ENCODE measurements at places on chromosomes 13 and 19.

GRCh38 chr19:37997911-37998344 is 90.9 kb downstream of the SIPA1L3 start:
- DNase-seq: no peak

DNA sequence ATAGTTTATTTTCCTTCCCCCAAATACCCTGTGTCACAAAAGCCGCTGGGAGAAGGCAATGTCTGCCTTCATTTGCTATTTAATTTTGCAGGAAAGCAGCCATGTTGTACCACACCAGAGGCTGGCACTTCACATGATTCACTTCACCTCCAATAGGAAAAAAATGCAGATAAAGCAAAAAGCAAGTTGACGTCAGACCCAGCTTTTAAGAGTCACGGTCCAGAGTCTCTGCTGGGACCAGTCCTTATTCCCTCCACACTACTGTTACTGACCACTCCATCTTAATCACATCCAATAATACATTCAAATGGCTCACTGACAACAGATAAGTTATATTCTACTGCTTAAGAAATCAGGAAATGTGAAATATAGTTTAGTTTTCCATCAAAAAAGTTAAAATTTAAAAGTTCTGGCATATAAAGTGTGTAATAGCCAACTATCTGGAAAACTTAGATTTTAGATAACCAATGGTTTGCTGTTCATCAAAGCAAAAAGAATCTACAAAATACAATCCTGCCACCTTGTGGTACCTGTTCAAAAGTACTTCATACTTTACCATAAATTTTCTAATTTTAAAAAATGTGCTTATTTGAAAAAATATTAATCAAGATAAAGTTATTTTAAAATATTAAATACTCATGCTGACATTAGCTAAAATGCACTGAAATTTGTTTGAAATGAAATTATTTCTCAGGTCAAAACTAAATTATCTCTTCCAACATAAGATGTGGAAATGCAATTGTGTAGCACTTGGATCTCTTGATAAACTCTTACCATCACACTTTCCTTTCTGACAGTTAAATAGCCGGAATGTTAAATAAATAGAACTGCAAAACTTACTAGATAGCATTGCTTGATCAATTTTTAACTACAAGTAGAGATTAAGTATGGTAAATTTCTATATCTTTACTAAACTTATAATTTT is 97.3 kb downstream of the SERP2 start:
- no peak for DNase-seq

- DNase-seq: no peak
These were observed 975.5 kb downstream of the OLFM4 start for GRCh38 chr13:54004026-54004699.

- DNase-seq: no peak
These were observed 22.8 kb upstream of the ITM2B start for GRCh38 chr13:48210178-48210577.

GRCh38 chr19:6730153-6730804 is 7.1 kb downstream of the GPR108 start:
- DNase-seq: peak; percentile 69

DNA sequence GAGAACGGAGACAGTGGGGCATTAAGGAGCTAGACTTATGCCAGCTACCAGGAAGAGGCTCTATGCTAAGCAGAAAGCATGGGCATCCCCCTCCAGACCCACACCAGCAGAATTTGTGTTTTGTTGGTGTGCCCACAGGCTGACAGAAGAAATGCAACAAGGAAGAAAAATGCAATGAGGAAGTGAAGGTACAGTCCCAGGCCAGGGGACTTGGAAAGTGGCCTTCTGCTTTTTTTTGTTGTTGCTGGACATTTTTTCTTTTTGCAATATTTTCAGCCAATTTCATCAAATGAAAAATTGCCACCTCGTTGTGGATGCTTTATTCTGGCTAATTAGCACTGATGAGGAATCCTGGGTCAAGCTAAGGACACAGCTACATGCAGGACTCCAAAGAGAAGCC is 167.7 kb downstream of the TSHZ3 start:
- no peak for DNase-seq

DNA sequence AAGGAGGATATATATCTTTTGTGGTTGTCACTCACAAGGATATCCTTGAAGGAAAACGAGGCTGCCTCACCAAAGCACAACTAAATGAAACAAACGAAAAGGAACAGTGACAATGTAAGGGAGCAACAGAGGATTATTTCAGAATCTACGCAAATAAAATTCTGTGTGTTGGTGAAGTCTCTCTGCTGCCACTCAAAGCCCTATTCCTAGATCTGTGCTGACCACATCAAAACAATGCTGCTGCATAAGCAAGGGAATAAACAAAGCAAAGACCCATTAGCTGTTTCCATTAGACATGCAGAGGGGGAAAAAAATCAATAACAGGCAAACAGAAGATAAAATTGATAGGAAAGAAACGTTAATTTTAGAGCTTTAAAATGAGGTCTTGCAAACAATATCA is 204.4 kb downstream of the MZT1 start:
- no peak for DNase-seq

DNA sequence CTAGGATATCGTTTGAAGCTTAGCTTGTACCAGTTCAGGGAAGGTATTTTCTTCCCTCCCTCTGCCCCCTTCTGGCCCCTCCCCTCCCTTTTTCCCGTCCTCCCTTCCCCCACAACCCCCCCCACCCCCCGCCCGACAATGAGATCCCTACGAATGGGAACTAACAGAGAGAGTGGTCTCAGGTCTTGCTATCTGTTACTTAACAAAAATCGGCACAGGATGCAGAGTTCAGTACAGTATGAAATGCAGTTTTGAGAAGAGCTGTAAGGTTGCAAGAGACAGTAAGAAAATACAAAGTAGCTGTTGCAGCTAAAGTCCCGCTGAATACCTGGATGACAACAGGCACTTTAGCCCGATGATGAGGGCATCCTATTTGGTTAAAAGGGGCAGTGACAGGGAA is 3.1 kb upstream of the DACH1 start:
- DNase-seq: no peak

GRCh38 chr19:47357788-47358680 is 8.9 kb downstream of the DHX34 start:
- no peak for DNase-seq

GRCh38 chr13:34862311-34862710 is 79.8 kb upstream of the NBEA start:
- no peak for DNase-seq

DNA sequence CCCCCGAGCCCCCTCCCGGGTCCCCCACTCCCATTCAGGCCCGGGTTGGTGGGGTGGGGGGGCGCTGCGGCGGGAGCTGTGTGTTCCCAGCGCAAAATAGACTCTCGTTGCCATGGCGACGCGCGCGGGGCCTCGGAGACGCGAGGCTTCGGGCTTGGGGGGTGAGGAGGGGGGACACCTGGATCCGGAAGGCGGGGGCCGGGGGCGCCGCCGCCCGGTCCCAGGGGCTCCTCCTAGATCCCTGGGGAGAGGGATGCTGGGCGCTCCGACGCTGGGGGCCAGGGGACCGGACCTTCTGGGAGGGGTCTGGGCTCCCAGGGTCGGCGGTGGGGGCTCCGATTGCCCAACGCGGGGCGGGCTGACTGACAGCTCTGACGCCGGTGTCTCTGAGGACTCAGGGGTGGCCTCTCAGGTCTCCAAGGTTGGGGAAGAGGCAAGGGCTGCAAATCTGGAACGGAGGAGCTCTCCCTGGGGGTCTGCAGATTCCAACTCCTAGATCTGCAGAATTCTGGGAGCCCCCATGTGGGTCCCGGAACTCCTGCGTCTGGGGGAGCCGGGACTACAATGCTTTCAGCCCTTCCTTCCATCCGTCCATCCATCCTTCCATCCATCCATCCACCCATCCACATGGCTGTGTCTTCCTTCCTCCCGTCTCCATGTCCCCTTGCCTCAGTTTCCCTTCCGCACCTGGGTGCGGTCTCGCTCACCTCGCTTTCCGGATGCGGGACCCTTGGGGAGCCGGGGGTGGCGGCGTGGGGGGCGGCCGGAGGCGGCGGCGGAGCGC is 9.1 kb upstream of the SHISA7 start:
- DNase-seq: peak; percentile 78

DNA sequence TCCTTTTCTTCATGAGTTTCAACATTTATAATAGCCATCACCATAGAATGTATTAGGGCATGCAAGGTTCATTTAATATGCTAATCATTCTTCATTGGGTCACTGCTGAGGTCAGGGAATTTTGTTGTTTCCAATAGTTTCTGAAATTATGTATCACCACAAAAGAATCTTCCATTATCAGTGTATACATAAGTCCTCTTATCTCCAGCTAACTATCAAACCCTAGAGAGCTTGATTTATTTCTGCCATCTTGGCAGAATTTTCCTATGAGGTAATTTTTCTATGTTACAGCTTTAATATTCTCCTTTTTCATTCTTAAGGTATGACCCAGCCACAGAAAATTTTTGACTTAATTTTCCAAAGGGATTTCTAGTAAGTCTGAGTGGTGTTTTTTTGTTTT is 415.0 kb upstream of the SLITRK1 start:
- no peak for DNase-seq

DNA sequence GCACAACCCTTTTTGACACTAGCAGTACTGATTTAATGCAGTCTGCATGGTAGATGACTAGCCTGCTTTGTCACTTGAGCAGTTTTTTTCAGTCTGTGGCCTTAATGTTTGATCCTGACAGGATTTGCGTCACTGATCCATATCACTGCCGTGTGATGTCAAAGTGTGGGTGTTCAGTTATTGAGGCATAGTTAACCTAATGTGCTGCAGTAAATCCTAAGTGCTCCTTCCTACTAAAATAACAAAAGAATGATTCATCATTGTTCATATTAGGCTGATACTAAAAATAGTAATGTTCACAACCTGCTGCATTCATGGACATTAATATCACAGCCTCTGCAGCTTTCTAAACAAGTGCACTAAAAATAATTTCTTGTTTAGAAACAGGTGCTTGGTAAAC is 121.9 kb upstream of the MLNR start:
- DNase-seq: peak; percentile 25

DNA sequence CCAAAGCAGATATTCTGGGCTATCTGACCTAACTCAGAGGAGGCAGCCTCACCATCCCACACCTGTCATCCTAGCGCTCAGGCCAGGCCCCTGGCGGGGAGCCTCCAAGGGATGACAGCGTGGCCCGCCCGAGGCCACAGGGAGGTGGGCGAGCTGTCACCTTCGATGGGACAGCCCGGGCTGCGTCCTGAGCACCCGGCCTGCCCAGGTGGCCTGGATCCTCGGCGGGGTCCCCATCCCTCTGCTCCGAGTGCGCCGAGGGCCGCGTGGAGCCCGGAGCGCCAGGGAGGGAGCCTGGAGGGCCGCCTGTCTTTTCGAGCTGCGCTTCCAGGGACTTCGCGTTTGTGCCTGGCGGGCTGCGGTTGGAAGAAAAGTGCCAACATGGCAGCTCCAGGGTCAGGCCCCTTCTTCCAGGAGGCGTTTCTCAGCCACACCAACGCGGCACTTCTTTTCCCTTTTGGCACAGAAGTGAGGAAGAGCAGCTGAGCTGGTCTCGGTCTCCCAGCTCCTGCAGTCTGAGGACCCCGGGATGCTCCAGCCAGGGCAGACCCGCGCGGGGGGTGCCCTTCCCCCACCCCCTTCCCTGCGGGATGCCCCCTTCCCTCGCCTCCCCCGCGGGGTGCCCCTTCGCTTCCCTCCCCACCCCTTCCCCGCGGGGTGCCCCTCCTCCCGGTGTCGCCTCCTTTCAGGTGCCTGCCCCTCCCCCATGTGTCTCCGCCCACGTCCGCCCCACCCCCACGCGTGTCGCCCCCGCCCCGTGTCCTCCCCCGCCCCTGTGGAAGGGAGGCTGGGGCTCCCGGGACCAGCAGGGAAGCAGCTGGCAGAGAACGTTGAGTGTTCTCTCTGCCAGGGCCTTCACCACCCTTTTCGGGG is 42.3 kb downstream of the GJA3 start:
- DNase-seq: peak; percentile 72

DNA sequence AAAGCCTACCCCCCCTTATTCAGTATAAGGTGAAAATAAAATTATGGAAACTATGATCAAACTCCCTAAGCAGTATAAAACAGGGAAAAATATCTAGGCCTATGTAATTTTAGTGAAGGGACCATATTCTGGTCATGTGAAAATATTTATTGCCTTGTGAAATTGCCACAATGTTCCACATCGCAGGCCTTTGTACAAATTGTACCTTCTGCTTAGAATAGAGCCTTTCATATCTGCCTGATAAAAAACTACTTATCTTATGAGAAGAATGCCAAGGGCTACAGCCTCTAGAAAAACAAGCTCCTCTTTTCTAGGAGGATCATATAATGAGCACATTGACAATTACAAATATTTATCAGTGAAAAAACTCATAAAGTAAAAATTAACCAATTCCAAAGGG is 1280.0 kb downstream of the EFNB2 start:
- no peak for DNase-seq

- DNase-seq: no peak
These were observed 291.0 kb downstream of the DLEU7 start for GRCh38 chr13:50552424-50552966.

GRCh38 chr13:27406178-27406939 is 18.1 kb upstream of the GTF3A start:
- peak; percentile 42 for DNase-seq

- DNase-seq: no peak
These were observed 234.1 kb downstream of the FOXO1 start for GRCh38 chr13:40432018-40432978.

DNA sequence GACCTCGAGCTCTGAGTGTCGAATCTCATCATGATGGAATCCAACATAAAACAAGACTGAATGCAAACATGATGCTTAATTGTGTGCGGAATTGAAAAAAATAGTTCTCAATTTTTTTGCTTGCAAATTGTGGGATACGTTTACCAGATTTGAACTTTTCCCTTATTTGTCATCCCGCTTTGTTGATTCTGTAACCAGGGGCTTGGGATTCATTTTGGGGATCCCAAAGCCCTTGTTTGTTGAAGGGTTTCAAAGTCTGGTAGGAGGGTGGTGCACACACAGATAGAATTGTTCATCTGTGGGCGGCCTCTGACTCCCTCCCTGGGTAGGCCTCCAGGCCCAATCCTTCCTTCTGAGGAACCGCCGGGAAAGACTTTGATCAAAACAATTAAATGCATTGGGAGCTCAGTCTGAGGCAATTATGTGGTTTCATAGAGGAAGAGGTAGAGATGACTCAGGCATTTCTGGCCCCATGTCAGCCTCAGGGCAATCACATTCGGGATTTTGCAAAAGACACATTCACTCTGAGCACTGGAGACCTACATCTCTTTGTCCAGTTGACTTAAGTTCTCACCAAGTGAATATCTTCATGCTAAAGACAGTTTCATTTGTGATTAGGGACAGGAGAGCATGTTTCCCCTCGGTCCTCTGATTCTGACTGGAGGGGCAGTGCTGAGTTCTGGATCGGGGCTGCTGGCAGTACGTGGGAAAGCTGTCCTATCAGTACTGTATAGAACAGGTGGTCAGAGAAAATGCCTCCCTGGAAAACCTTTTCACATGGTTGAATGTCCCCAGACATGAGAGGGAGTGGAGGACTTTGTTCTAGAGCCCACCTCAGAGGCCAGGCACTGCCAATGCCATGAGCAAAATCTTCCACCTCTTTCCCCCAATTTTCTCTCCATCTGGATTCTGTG is 27.8 kb upstream of the IGFL4 start:
- DNase-seq: no peak

- no peak for DNase-seq
These were observed 69.3 kb downstream of the KLF12 start for GRCh38 chr13:74064805-74065312.

DNA sequence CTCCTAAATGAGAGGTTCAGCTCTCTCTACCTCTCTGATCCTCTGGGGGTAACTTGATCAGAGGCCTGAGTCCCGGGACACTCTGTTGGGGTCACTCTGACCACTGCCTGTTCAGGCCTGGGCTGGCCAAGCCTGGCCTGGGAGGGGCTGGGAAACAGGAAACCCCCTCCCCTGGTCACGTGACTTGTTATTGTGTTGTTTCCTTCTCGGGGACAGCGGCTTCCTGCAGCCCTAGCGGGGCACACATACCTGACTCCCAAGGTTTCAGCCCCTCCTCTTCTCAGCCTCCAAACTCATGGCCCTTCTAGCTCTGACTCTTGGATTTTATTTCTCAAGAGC is at the start of gene USHBP1:
USHBP1 (minus strand) TSS at position 105 of the 339 bp plus-strand sequence. CDS start 446 bp downstream, outside the sequence.
- no peak for DNase-seq

Data from head of caudate nucleus (tissue), 42 donors.